Neuronal stem cell (in vitro differentiated cells): ENCODE measurements at places on chromosomes 3 and 15.

GRCh38 chr3:86978111-86978551 is 12.8 kb downstream of the VGLL3 start:
- no peak for DNase-seq

GRCh38 chr15:32659340-32660155 is 18.0 kb downstream of the SCG5 start:
- no peak for DNase-seq

DNA sequence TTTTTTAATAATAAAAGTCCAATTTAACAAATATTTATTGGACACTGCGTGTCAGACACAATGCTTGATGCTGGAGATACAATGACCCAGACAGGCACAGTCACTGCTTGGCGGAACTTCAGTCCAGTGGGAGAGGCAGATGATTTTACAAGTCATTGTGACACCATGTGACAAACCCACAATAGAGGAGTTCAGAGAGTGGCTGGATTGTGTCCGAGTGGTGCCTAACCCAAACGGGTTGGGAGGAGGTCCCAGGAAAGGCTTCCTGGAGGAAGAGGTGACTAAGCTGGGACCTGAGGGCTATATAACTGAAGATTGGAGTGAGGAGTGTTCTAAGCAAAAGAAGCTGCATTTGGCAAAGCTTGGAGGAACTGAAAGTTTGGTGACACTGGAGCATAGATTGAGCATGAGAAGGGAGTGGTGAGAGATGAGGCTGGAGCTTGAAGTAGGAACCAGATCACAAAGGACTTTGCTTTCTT is 41.4 kb downstream of the CRTC3 start:
- no peak for DNase-seq

DNA sequence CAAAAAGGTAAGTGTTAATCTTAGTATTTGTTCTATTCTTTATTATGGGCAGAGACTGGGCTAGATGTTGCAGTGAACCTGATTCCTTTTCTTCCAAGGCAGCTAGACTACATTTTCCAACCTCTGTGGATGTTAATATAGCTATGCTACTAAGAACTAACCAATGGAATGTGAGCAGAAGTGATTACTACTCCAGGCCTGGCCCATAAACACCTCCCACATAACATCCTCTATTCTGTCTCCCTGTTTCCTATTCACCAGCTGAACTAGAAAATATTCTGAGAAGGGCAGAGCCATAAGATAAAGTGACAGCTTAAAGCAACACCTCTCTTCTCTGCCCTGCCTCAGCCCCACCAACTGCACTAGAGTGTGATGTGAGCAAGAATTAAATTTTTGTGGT is 29.4 kb downstream of the CD200R1L start:
- DNase-seq = no peak

DNA sequence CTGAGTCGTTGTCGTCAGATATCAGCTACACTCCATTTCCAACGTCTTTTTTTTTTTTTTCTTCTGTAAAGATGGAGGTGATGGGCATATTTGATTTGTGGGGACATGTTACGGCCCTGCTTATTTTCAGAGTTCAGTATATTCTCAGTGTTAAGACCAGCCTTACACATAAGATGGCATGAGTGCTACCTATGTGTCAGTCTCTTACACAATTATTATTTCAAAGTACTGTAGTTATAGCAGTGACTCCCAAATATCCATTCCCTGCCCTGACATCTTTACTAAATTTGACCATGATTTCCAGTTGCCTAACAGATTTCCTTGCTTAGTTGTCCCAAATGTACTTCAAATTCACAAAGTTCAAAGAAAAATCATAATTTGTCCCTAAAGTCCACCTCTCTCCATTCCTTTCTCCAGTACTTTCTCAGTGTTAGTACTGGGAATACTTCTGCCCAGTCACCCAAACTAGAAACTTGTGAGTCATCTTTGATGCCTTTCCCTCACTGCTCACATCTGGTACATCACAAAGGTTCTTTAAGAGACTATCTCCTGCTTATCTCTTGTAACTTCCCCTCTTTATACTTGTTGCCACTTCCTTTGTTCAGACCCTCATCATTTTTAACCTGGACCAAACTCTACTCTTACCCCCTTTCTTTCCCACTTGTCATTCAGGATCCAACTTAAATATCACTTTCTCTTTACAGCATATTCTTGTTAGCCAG is 67.0 kb downstream of the ZNF609 start:
- DNase-seq = no peak

GRCh38 chr15:57704441-57704840 is 2.1 kb upstream of the POLR2M start:
- no peak for DNase-seq

DNA sequence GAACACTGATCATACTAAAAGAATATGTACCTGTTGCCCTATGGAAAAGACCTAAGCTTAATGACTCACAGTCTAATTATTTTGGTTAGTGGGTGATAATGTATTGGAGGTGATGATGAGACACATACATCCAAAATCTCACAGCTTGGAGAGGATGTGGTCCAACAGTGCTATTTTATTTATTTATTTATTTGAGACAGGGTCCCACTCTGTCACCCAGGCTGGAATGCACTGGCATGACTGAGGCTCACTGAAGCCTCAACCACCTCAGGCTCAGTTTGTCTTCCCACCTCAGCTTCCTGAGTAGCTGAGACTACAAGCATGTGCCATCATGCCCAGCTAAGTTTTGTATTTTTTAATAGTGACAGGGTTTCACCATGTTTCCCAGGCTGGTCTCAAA is 35.0 kb downstream of the LPP start:
- DNase-seq = no peak

DNA sequence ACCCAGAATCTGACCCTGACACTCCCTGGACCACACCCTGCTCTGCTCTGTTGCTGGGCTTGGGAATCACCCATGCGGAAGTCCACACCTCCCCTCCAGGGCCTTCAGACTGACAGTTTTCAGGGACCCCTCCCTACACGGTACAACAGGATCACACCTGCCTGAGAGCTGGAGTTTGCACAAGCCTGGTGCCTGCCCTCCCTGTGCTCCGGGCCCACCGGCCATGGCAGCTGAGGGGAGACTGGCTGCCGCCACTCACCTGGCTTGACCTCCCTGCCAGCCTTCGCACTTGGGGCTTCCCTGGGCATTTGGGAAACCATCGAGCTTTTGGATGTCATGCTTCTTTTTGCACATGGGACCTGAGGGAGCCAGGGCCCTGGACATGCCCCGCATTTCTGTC is 95.9 kb upstream of the ANKRD34C start:
- DNase-seq = no peak

- no peak for DNase-seq
Observed at GRCh38 chr3:37680401-37680800, 181.3 kb upstream of the CTDSPL start.

DNA sequence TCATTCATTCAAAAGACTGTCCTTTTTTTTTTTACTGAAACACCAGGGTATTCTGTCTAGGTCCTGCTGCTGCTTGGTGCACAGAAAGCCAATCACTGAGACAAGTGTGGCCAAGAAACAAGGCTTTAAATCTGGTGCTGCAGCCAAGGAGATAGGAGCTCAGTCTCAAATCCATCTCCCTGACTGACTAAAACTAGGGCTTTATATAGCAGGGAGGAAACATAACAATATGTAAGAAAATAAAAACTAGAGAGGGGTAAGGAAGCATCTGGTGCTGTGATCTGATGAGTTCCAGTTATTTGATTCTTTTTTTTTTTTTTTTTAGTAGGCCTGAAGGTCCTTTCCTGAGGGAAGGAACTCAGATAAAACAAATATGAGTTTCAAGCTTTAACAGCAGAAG is 139.8 kb downstream of the ATG7 start:
- no peak for DNase-seq

DNA sequence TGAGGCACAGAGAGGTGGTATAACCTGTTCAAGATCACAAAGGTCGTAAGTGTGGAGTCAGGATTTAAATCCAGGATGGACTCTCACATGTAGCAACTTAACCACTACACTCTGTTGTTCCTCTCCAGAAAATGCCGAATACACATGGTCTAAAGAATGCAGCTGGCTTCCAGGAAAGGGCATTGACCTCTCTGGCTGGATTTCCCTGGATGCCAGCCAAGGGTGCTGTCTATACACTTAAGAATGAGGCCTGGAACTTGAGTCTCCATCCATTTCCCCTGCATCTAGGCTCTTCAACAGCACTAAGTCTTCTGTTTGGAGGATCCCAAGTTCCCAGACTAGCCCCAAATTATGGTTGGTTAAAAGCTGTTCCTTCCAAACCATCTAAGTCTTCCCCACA is 60.5 kb downstream of the CERS3 start:
- DNase-seq = no peak

- no peak for DNase-seq
Observed at GRCh38 chr3:110165370-110165743, 828.0 kb upstream of the DPPA4 start.

GRCh38 chr3:123694366-123695087 is 109.7 kb upstream of the HACD2 start:
- no peak for DNase-seq

DNA sequence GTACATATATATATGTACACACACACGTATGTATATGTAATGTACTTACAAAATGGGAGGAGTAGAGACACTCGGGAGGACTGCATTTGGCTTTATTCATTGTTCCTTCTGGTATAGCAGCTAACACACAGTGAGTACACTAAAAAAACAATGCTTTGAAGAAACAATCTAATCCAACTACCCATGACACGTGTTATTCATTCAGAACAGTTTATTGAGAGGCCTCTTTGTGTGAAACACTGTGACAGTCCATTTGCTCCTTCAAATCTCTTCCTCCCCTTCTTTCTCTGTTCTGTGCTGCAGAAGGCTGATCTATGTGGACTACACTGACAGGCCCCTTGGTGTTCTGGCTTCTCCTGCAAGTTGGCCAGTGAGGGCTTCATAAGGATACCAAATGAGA is 1075.9 kb upstream of the CFAP20DC start:
- DNase-seq = no peak

DNA sequence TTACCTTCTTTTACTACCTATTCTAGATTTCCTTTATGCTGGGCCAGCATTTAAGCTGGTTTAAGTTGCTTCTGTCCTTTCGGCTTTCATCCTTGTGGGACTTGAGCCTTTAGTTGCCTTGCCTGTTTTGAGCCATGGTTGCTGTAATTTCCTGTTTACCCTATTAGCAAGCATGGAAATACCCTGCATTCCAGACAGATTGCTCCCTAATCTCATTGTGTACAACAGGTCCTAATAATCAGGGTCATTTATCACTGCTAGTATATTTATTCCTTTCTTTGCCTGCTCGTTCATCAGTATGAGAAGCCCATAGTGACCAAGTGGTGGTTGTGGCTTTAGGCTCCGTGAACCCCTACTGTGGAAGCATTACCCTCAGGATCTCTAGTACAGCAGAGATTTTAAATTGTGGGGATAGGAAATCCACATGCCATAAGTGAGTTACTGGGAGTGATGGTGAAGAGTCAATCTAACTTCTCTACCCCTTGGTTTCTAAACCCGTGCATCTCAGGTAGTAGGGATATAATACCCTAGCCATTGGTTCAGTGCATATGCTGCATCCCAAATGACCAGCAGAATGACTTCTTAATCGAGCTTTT is 31.9 kb downstream of the NCK1 start:
- DNase-seq = no peak

- no peak for DNase-seq
Observed at GRCh38 chr3:100403362-100404249, 2.3 kb downstream of the LNP1 start.

DNA sequence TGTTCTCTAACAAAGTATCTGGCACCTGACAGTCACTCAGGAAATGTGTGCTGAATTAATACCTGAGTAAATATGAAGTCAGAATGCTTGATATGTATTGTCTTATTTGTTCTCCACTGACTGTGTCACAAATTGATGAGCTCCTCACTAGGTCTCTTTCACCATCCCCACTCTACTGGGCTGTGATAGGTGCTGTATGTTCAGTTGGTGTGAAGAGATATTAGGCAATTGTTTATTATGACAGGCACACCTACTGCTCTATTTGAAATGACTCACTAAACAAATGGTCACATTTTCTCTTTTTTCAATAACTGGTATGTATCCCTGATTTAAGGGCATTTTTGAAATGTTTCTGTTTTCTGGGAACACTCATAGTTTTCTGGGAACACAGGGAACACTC is 25.2 kb upstream of the CCDC39 start:
- DNase-seq = no peak

GRCh38 chr15:73965094-73965757 is 26.9 kb downstream of the STOML1 start:
- DNase-seq = no peak

- DNase-seq = no peak
Observed at GRCh38 chr3:61600195-61600594, 38.8 kb downstream of the PTPRG start.

GRCh38 chr3:59101231-59101736 is 51.5 kb upstream of the CFAP20DC start:
- no peak for DNase-seq

GRCh38 chr15:83930392-83931212 is 276.7 kb downstream of the ADAMTSL3 start:
- no peak for DNase-seq

DNA sequence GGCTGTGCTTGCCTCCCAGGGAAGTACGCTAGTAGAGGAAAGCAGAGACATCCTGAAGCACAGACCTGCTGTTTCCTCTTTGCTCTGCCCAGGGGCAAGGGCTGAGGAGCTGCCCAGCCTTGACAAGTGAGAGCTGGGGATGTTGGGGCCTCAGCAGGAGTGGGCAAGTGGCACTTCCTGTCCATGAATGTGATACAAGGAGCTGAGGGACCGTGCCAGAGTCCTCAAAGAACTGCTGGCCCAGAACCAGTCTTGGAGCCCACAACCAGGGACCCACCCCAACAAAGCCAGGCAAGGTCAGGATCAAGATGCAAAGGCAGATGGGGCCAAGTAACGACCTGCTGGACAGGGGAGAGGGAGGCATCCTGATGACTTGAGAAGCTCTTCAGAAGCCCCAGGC is 70.3 kb downstream of the TRIM42 start:
- DNase-seq = no peak
